ENCODE measurements at places on chromosomes 4 and X. TPM values are rescaled to one million over a fixed set of nuclear protein-coding genes. Genes with fewer than 3 reads are reported as not detected.

GRCh38 chr4:178612733-178613132 is 1170.5 kb upstream of the AGA start:
- DNase-seq, result no peak
- no peaks in the 10 kb centered on the region for H3K4me1 ChIP-seq
- H3K36me3 ChIP-seq, result no peaks in the 10 kb centered on the region
- no peaks in the 10 kb centered on the region for H3K27me3 ChIP-seq

- H3K27me3 ChIP-seq, result peaks cover 13% of the 10 kb centered on the region
- no peak overlapping the region for H3K4me3 ChIP-seq
- no peaks in the 10 kb centered on the region for H3K36me3 ChIP-seq
- no peaks in the 10 kb centered on the region for H3K4me1 ChIP-seq
- DNase-seq, result no peak
- H3K27ac ChIP-seq, result no peak overlapping the region
Observed at GRCh38 chrX:39163581-39164126, 362.4 kb downstream of the MID1IP1 start.

The GYPA gene
- total RNA-seq, result not detected

The CXCL10 gene
- not detected for total RNA-seq

The BEND4 gene
- not detected for total RNA-seq

The BGN gene
- total RNA-seq, result 1,195 TPM

The TSPAN7 gene
- total RNA-seq, result 0.56 TPM
